ENCODE measurements at places on chromosomes 7 and 10.

DNA sequence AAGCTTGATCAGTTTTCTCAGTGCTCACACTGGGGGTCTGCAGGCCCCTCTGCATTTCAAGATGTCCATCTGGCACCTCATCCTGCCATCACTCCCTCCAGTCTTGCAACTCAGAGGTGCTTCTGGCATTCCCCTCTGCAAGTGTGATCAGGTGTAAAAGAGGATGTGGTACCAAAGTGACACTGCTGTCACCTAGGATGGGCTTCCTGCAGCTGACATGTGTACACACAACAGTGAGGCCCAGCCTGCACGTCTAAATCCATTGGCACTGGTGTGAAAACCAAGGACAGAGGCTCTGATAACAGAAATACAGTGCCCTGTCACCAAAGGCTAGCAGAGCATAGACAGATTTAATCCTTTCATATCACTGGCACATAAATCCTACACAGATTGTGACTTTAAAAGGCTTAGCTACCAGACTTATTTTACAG is 162.5 kb upstream of the CELF2 start:
- no peak for DNase-seq

DNA sequence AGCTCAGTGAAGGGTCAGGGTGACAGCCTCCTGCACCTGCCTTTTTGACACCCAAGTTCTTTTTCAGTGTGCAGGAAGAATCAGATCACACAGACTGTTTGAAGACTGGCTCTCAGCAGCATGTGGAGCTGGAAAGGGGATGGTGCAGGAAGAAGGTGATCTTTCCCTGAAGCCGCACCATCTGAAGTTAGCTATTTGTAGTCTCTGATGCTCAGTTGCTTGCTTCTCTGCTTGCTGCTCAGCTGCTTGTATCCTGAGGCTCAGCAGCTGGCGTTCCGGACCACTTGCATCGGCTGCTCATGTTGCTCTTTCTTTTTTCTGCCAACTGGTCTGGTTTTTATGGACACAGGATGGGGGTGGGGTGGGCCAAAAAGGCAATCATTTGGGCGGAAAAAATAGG is 15.8 kb upstream of the DNMBP start:
- DNase-seq: no peak

GRCh38 chr10:3612183-3613001 is 172.6 kb downstream of the KLF6 start:
- no peak for DNase-seq

- DNase-seq: no peak
These were observed 232.2 kb upstream of the NPSR1 start for GRCh38 chr7:34425631-34426384.

- no peak for DNase-seq
These were observed 351.1 kb downstream of the GATA3 start for GRCh38 chr10:8405596-8405995.

DNA sequence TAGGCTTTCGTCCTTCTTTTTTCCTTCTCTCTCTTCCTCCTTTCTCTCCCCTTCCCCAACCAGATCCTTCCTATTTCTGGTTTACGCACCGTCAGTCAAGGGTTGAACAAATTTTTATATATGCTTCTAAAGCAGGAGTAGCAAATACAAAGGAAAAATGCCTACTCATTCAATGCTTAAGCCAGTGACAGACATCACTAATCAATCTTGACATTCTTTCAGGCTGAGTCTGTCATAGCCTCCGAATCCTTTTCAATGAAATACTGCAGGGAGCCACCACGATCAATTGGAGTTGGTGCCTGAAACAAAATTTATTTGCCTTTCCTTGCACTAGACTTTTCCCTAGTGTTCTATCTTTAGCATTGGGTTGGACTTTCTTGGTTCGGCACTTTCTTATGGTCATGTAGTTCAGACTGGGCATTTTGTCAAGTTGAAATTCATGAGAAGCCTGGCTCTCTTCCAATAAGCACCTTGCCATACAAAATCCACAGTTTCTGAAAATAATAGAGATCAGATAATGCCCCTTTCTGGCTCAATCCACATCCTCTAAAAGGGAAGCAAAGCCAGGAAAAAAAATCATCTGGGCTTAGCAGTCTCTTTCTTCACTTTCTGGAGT is 239.5 kb upstream of the PLXNA4 start:
- DNase-seq: no peak
